ENCODE measurements at places on chromosomes 5 and 9.

DNA sequence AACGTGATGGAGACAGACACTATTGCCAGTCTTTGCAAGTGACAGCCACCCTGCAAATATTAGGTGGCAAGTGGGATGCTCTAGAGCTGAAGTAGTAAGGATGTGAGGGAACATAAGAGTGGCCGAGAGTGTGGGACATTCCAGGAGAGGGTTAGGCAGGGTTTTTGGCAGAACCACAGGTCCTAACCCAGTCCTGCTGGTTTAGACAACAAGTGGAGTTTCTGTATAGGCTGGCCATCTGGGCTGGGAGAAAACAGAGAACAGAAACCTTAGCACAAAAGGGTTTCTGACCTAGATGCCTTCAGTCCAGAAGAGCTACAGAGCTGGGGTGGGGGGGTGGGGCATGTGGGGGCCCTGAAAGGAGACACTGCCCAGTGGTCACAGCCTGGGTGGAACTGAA is 107.4 kb downstream of the TMEM174 start:
- DNase-seq, result peak; percentile 68

- no peak for DNase-seq
Observed at GRCh38 chr9:4967523-4967922, 17.5 kb upstream of the JAK2 start.

DNA sequence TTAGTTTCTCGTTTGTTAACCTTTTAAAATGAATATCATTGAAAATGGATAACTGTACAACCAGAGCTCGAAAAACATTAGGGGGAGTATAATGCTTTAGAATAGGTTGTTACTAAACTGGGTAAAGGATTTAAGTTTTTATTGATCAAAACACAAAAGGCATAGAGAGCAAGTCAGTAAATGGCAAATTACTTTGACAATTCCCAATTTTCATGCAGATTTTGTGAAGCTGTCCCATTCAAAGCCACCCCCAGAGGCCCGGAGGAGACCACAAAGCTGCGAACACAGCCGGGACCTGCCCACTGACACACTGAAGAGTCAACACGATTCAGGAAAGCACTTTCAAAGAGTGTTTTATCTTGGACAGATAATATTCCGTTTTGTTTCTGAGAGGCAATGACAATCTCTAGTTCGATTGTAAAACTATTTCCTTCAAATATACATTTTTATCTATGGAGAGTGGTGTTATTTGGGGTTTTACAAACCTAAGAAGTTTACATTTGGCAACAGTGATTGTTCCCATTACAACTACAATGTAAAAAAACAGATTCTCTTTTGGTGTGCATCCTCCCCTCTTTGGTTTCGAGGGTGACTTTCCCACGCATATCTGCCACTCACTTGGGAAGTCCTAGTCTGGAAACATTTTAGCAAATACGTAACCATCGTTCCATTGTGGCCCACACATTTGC is 182.6 kb upstream of the TBCA start:
- no peak for DNase-seq

GRCh38 chr9:75937521-75938258 is 47.2 kb downstream of the PCSK5 start:
- no peak for DNase-seq
